T-helper 17 cell (primary cell): ENCODE measurements at places on chromosomes 1 and 21. TPM values are rescaled to one million over a fixed set of nuclear protein-coding genes. Genes with fewer than 3 reads are reported as not detected.

DNA sequence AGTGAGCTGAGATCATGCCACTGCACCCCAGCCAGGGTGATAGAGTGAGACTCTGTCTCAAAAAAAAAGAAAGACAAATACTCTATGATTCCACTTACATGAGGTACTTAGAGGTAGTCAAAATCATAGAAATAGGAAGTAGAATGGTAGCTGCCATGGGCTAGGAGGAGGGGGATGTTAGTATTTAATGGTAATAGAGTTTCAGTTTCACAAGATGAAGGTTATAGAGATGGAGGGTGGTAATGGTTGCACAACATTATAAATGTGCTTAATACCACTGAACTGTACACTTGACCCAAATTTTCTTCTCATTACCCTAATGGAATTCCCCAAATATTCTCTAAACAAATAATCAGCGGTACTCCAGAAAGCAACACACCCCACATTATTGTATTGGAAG, 12.8 kb downstream of the EIF2B3 start:
- no peak for DNase-seq

DNA sequence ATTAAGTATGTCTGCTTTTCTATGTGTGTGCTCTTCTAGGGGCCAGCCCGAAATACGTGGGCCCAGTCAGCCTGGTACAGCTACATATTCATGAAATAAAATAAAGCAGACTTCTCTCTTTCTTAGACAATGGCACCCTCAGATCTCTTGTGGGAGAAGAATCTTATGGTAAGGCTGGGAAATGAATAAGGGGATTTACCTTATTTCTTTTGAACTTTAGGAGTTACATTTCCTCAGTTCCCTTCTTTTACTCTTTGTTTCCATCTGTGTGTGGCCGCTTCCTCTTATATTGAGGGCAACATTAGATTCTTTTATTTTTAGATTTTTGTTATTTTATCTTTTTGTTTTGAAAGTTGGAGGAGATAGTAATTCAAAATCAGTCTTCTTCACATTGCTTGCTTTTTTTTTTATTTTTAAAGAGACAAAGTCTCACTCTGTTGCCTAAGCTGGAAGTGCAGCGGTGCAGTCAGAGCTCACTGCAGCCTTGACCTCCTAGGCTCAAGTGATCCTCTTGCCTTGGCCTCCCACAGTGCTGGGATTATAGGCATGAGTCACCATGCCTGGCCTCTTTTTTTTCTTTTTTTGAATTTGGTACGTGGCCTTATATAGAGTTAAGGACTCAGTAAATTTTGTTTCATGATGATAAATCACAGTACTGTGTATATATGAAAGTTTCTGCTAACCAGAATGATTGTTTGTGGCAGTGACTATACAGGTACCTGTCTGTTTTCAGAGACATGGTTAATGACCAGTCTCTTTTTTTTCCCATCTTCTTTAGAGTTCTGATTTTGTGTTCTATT, 9.1 kb downstream of the LAMC1 start:
- DNase-seq: no peak

DNA sequence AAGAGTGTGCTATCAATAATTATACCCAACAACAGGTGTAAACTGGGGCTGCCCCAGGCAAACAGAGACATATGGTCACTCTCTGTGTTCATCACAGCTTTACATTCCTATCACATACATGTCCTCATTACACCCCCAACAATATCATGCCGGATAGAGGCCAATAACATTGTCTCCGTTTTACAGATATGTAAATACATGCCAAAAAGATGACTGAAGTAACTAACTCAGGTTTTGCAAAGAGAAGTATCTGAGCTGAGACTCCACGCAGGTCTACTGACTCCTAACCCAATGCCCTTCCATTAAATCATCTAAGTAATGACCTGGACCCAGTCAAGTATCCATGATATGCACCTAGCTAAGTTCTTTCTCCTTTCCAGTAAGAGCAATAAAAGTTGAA, 55.0 kb downstream of the JAK1 start:
- no peak for DNase-seq

DNA sequence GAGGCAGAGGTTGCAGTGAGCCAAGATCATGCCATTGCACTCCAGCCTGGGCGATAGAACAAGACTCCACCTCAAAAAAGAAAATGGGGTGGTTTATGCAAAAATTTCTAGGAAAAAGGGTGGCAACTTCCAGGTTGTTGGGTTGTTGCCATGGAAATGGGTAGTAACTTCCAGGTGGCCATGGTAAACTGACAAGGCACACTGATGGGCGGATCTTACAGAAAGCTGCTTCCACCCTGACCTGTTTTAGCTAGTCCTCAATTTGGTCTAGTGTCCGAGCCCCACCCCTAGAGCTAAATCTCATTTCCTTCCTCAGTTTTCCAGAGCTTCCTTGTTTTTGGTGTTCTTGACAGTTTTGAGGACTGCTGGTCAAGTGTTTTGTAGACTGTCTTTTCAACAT, 13.6 kb downstream of the KLHDC7A start:
- DNase-seq: no peak

- no peak for DNase-seq
Observed at GRCh38 chr1:65401612-65402011, 18.9 kb upstream of the LEPR start.

GRCh38 chr1:6090996-6091822, 45.5 kb downstream of the KCNAB2 start:
- DNase-seq: no peak

CYYR1 gene
- not detected for total RNA-seq

GRCh38 chr21:32331444-32332305, 33.0 kb downstream of the MRAP start:
- DNase-seq: no peak

GRCh38 chr1:116855773-116856201, 53.9 kb upstream of the PTGFRN start:
- no peak for DNase-seq

- no peak for DNase-seq
Observed at GRCh38 chr21:45972353-45972715, 9.2 kb upstream of the COL6A1 start.

DMRTA2 gene
- not detected for total RNA-seq

DNA sequence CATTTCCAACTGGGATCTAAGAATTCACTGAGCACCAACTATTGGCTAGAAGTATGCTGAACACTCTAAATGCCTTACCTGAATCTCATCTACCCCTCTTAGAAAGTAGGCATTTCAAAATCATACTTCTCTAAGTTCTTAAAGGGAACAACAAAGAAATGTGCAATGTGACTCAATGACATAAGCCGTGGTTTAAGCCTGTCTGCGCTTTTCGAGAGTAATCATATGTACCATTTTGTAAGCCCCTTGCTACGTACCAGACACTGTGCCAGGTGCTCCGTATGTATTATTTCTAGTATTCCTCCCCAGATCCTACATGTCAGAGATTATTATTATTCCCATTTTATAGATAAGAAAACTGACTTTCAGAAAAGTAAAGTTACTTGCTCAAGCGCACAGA, 454.2 kb downstream of the SETD4 start:
- DNase-seq: no peak

DNA sequence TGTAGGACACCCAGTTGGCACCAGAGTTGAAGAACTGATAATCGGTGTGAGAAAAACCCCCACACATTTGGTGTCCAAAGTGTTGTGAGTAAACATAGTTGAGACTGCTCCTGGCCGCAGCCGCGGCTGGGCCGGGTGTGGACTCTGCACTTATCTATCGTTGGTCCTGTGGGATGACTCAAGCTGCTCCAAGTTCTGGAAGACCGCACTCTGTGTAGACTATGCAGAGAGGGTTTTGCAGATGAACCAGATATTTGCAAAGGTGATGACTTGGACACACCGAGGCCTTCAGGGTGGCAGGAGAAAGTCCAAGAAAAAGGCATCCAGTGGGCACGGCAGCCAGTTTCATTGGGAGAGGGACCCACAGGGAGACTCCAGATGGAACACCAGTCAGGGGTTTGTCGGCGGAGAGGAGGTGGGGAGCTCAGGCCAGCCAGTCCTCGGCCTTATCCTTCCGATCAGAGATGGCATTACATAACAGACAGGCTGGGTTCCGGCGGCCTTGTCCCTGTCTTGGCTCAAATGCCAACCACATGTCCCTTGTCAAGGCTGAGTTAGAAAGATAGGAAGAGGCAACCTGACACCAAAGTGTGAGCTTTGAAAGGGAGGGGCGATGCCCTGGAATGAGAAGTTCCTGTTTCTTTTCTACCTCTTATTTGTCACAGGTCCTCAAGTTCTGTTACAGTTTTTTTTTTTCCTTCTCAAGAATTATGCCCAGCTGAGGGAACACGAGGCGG, 21.1 kb downstream of the C2CD2 start:
- DNase-seq: no peak

DNA sequence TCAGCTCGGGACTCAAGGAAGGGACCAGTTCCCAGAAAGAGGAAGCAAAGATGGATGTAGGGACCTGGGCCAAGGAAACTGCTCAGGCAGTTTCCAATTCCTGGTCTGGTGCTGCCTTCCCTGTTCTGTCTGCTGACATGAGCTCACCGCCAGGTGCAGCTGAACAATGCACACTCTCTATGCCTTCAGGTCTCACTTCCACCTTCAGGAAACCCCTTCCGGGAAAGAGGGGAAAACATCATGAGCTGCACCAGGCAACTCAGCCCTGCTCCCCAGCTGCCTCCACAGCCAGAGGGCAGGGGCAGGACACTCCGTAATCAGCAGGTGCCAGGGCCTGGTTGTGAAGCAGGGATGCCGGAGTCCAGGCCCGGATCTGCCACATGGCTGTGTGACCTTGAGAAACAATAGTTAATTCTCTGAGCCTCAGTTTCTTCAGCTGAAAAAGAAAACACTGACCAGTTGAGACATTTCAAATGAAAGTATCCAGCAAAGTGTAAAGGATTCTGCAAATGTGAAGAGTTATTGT, 27.8 kb downstream of the SMIM12 start:
- no peak for DNase-seq

GRCh38 chr1:197480446-197480845, 212.4 kb downstream of the CRB1 start:
- no peak for DNase-seq

DNA sequence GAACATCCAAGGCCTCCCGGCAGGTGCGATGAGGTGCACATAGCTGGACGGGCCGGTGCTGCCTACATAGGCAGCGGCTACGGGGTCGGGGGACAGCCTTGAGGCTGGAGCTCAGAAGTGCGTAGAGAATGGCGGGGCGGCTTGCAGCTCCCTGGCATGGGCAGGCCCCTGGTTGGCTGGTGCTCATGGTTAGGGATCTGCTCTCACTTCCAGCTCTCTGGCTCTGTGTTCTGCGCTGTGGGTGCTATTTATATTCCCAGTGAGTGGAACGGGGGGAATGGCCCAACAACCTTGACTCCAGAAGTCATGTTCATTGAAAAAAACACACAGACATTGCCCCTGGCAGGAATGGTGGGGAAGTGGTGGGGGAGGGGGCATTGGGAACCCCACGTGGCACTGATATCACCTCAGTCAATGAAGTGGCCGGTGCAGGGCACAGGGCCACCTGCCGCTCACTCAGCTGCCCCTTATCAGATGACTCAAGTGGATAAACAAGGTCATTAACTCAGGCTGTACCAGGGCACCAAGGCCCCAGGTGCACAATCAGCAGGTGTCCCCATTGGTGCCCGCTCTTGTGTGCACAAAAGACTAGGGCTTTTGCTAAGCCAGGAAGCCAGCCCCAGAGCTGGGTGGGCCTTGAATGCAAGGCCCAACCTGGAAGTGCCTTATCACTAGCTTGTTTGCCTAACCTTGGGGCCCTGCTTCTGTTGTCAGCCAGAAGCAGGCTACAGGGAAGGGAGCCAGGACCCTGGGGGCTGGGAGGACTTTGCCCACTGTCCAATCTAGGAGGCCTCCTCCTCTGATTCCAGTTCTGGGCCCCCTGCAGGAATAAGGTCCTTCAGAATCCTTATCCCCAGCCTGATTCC, at the start of gene NR0B2:
NR0B2 (minus strand) TSS at position 222 of the 866 bp plus-strand sequence; CDS start at position 187, 35 bp downstream.
- DNase-seq: no peak

ARHGAP30 gene
- total RNA-seq: 189 TPM

- DNase-seq: no peak
Observed at GRCh38 chr21:17598437-17598836, 14.3 kb downstream of the BTG3 start.

PTGFR gene
- not detected for total RNA-seq

DNA sequence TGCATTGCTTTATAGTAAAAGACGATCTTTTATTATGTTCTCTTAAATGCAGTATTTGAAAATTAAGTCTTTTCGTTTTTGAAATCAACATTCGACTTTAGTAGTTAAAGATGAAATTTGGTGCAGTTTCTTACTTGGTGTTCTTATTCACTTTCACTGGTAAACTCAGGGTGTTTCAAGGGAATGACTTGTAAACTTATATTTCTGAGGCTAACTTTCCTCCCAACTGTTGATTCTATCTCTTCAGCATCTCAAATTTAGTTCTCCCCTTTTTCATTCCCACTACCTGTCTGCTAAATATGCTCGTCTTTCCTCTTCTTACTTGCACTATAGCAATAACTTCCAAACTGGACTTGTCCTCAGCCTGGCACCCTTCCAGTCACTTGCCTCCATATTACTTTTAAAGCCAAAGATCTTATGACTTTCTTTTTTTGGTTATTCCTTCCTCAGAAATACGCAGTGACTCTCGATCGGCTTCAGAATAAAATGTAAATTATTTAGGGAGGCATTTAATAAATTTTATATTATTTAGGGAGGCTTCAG, 988 bp downstream of the SLC35A3 start:
- DNase-seq: no peak

REN gene
- total RNA-seq: not detected

GRCh38 chr1:237701534-237701933, 189.2 kb downstream of the ZP4 start:
- DNase-seq: no peak

- no peak for DNase-seq
Observed at GRCh38 chr1:18932387-18932786, 24.1 kb downstream of the IFFO2 start.

DNA sequence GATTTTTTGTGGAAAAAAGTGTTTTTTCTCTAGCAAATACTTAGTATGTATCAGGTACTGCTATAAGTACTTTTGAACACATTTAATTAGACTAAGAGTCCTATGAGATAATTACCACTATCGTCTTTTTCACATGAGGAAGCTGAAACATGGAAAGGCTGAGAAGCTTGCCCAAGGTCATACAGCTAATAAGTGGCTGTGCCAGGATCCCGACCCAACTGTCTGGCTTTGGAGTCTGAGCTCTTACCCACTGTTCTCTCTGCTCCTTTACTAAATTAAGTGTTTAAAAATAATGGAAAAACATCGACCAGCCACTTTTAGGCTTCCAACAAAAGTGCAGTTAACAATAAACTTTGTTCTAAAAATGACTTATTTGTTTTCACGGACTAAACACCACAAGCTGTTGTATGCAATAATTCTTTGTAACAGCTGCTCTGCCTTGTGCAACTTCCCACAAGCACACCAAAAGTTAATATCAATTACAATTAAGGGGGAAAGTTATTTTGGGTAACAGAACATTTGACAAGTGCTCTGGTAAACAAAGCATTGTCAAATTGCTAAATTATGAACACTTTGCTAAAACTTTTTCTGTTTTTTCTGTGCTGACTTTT, 75.7 kb downstream of the CRB1 start:
- no peak for DNase-seq

DNA sequence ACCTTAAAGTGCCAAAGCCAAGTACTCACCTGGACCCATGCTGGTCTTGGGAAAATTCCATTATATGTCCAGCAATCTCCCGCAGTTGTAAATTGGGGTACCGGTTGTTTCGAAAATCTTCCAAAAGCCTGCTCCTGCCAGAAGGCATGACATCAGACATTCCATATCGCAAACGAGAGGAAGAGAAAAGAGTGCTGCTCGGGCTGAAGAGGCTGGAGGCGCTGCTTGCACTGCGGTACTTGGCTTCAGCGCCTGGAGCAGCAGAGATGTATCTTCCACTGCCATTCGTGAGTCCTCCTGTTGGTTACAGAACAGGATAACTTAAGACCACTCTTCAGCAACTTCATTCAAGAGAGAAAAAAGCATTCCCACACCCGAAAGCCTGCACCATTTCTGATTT, 45.1 kb upstream of the SDC3 start:
- DNase-seq: no peak

OR4F16 gene
- total RNA-seq: not detected

- no peak for DNase-seq
Observed at GRCh38 chr1:25107643-25108010, 124.7 kb downstream of the SYF2 start.
